ENCODE measurements at places on chromosomes 7 and 10.
A peak's percentile ranks its signal among the peaks of the same experiment; 100 is the strongest.

DNA sequence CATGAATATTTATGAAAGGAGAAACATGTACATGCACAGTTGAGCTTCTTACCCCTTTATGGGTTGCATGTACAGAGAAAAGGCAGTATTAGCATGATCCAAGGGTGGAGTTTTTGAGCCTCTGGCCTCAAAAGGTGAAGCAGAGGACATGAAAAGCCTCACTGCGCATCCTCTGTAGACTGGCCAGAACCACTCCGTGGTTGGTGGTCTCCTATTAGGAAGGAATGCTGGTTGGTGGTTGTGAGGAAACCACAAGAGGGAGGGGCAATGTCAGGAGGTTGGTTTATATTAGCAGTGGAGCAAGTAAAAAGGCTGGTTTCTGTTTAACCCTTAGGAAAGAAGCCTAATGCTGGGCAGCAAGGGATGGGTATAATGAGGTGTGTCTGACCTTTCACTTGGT is 37.5 kb downstream of the AHCYL2 start:
- DNase-seq: no peak

- no peak for DNase-seq
These were observed 43.1 kb upstream of the DDC start for GRCh38 chr7:50608196-50608906.

DNA sequence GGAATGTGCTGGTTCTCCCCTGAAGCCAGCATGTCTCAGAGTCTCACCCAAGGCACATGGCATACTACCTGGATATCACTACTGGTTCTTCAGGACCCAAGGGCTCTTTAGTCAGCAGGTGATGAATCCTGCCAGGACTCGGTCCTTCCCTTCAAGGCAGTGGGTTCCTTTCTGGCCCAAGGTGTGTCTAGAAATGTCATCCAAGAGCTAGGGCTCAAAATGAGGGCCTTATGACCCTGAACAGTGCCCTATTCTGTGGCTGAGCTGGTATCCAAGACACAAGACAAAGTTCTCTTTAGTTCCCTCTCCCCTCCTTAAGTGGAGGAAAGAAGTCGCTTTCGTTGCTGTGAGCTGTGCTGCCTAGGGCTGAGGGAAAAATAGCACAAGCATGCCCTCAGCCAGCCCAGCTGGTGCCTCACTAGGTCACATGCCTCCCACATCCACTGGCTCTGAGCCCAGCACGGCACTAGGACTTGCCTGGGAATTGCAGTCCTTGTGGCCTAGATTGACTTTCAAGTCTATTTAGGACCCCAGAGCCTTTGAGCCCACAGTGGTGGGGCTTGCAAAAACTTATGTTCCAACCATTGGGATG is 106.0 kb downstream of the BMS1 start:
- no peak for DNase-seq

- DNase-seq: no peak
These were observed 1.0 kb upstream of the PLXDC2 start for GRCh38 chr10:19815036-19815730.

DNA sequence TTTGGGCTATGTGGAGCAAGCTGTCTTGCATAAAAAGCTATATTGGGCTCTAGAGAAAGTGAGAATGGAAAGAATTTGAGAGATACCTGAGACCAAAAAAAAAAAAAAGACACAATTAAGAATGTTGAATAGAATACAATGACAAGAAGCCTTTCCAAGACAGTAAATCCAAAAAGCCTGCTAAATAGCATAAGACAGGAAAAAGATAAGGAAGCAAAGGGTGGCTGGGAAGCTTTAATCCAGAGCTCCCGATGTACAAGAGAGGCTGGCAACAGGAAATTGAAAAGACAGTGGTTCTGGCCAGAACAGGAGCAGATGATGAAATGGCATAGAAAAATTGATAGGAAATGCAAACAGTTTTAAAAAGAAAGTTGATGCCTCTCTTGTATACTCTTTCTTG is 174.9 kb downstream of the CACNA2D1 start:
- DNase-seq: no peak

- peak; percentile 35 for DNase-seq
These were observed 14.7 kb upstream of the C7orf33 start for GRCh38 chr7:148575640-148576411.

GRCh38 chr10:75394221-75394620 is 7.3 kb downstream of the ZNF503 start:
- DNase-seq: no peak

DNA sequence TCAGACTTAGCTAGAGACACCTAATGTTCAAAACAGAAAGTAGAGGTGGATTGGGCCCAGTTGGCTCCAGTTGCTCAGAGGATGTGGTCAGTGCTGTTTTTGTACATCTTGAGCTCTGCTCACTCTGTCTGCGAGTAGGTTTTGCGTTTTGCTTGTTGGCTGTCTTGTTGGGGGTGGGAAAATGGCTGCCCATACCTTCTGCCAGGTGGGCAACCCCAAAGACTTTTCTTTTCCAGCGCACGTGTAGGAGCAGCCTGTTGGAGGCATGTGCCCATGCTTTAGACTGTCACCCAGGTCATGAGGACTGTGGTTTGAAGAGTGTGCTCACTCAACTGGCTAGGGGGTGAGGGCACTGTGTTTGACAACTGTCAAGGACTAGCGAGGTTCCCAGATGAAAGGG is 73.9 kb downstream of the KAT6B start:
- no peak for DNase-seq

GRCh38 chr10:33661580-33662336 is 327.3 kb upstream of the NRP1 start:
- peak; percentile 2 for DNase-seq

DNA sequence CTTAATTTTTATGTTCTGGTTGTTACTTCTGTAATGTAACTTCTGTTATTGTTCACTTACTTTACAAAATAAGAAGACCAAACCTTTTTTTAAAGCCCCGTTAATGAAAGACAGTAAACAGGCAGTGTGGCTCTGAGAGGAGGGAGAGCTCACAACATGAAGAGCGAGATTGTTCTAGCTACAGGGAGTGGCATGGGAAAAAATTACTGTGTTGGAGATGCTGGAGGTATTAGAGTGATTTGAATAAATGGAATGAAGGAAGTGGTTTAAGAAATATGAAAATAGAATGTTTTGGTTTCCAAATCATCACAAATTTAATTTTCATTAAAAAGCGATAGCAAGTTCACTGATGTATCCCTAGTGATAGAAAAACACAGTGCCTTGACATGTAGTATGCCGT is 31.8 kb downstream of the REEP3 start:
- peak; percentile 74 for DNase-seq

DNA sequence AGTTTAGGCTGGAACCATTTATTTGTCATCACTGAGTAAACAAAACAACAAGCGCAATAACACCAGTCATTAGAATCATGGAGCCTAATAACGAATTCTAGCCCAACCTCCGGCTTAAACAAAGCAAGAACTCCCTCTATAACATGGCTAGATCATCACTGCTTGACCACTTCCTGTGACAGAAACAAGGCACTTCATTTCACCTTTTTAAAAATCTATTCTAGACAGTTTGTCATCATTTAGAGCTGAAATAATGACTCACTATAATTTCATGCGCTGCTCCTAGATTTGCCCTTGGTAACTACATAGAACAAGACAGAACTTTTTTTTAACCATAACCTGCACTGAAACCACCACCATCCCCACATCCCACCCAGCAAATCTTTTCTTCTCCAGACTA is 81.3 kb downstream of the OSBPL3 start:
- DNase-seq: peak; percentile 76

- DNase-seq: no peak
These were observed 38.5 kb downstream of the CABCOCO1 start for GRCh38 chr10:61701055-61701705.

GRCh38 chr10:124091646-124092249 is 1.6 kb downstream of the CHST15 start:
- DNase-seq: no peak

DNA sequence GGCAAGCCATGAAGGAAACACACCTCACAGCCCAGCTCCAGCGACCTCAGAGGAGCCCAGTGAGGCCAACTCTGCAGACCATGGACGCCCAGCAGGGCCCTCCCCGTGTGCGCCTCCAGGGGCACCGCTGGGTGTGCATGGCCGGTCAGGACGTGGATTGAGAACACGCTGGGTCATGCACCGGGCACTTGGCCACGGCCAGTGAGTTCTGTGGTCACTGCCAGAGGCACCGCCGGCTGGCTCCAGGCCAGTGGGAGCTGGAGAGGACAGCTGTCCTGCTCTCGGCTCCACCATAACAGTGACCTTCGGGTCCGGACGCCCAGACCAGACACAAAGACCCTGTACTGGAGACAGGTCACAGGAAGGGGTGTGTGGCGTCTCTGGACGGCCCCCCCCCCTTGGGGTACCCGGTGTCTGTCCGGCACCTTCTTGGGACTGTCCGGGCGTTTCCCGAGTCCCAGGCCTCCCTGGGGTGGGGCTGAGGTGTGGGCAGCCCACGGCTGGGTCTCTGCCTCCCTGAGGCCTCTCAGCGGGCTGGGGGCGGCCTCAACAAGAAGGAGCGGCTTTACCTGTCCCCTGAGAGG is 50.4 kb upstream of the NKX6-2 start:
- DNase-seq: no peak

- DNase-seq: no peak
These were observed 569.3 kb upstream of the IGFBP3 start for GRCh38 chr7:46490406-46490805.

DNA sequence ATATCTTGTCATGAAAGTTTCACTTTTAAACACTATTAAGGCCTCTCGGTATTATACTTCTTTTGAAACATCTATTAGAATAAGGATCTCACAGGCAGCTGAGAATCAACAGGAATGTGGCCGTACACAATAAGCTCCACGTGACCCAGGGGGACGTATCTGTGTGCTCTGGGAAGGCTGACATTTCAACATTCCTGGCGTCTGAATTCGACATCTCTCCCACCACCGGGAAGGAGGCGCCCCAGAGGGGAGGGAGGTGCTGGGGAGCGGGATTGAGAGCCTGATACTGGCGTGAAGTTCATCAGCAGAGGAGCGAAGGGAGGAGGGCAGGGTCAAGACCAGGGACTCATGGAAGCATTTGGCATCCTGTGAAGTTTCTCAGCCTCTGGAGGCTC is 401.3 kb downstream of the DNAJB6 start:
- DNase-seq: no peak

GRCh38 chr7:157691586-157692459 is 355.0 kb downstream of the DNAJB6 start:
- DNase-seq: no peak

GRCh38 chr7:100467638-100468373 is 3.7 kb upstream of the SPACDR start:
- DNase-seq: no peak

GRCh38 chr10:30491204-30491915 is 57.4 kb downstream of the MAP3K8 start:
- no peak for DNase-seq

GRCh38 chr7:83036130-83036529 is 126.6 kb downstream of the PCLO start:
- DNase-seq: no peak

GRCh38 chr10:126921974-126922525 is 16.8 kb downstream of the DOCK1 start:
- peak; percentile 8 for DNase-seq

- DNase-seq: no peak
These were observed 162.3 kb upstream of the MTPN start for GRCh38 chr7:136139417-136139816.

DNA sequence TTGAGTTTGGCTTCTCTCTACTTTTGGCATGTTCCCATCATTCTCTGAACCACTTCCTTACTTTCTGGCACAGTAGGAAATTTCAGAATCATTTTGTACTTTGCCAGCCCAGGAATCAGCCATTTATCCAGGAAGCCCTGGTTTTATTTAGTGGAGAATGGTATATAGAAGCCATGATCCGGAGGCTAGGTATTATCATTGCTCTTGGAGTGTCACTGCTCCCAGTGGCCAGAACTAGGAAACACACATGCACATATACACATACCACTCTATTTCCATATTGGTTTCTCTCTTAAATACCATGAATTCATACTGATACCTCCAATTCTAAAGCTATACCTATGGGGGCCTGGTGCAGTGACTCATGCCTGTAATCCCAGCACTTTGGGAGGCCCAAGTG is 36.3 kb downstream of the SUFU start:
- no peak for DNase-seq

GRCh38 chr7:16609842-16610450 is 35.6 kb downstream of the ANKMY2 start:
- no peak for DNase-seq

- no peak for DNase-seq
These were observed 321.9 kb downstream of the REEP3 start for GRCh38 chr10:63843107-63843506.

DNA sequence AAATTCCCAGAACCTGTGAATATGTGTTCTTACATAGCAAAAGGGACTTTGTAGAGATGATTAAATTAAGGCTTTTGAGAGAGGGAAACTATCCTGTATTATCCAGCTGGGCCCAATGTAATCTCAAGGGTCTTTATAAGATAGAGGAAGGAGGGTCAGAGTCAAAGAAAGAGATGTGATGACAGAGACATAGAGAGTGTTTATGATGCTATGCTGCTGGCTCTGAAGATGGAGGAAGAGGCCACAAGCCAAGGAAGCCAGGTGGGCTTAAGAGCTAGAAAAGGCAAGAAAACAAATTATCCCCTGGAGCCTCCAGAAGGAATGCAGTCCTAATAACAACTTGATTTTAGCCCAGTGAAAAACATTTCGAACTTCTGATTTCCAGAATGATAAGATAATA is 15.3 kb upstream of the SKAP2 start:
- DNase-seq: no peak

DNA sequence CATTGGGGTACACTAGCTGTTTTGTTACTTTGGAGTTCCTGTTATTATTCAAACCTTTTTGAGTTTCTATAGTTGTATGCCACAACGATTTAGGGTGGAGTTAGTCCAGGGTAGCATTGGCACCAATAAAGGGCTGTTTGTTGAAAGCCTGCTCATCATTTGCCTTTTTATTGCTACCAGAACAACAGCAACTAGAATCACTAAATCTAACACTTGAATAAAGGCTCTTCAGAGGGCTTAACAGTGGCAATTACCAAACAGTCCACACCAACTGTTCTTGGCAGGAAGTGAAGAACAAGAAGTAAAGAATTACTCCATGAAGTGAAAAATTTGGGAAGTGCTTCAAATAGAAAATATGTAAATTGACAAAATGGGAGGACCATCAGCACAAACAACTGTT is 621.4 kb downstream of the PHTF2 start:
- DNase-seq: no peak

GRCh38 chr7:85479918-85480643 is 293.2 kb upstream of the SEMA3D start:
- DNase-seq: no peak

DNA sequence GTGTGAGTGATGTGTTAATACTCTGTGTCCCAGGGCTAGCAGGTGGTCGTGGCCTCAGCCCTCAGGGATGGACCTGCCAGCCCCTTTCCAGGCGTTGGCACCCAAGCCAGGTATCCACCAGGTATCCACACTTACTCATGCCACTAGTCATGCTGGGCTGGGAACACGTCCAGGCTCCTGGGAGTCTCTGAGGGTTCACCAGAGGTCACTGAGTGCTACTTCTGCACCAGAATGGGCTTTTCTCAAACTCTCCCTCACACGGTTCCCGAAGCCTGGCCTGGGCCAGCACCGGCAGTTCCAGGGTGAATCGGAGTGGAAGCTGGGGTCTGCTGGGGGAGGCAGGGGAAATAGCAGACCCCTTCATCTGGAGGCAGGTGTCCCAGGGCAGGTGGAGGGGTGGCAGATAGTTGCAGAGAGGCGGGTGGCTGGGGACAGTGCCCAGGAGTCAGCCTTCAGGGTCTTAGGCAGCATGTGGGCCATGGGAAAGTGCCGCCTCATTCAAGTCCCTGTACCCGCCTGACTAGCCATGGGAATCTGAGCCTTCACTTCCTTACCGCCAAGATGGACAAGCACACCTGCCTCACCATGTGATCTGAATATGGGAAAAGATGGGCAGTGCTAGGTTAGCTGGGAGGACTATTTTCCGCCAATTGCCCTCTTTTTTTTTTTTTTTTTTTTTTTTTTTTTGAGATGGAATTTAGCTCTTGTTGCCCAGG is 95.5 kb upstream of the GTF2I start:
- DNase-seq: no peak

GRCh38 chr7:102469351-102469971 is 4.7 kb downstream of the LRWD1 start:
- DNase-seq: no peak
